Sigmoid colon (tissue), 7 donors: ENCODE measurements at places on chromosomes 4 and X. TPM values are rescaled to one million over a fixed set of nuclear protein-coding genes. Genes with fewer than 3 reads are reported as not detected.

SCOC gene
- 74.2 TPM for total RNA-seq

DNA sequence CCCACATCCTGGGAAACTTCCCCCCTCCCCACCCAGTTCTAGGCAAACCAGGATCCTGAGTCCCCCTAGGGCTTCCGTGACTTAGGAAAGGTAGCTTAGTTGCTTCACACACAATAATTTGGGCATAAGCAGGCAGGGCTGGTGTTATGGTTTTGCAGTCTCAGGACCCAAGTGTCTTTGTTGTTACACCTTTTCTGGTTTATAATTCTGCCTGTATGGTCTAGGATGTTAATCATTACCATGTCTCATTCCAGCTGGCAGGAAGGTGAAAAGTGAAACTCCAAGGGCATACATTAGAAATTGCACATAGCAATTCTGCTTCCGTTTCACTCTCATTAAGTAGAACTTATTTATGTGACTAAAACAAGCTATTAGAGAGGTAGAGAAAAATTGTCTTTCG lies 16.8 kb downstream of the UGT8 start:
- no peak for DNase-seq
- H3K27ac ChIP-seq = no peak overlapping the region
- H3K4me3 ChIP-seq = no peak overlapping the region
- H3K4me1 ChIP-seq = no peaks in the 10 kb centered on the region

GRCh38 chrX:53244610-53245009 lies 19.6 kb upstream of the KDM5C start:
- H3K36me3 ChIP-seq = no peaks in the 10 kb centered on the region
- H3K27ac ChIP-seq = no peak overlapping the region
- no peak for DNase-seq

GAB3 gene
- 5.5 TPM for total RNA-seq

DNA sequence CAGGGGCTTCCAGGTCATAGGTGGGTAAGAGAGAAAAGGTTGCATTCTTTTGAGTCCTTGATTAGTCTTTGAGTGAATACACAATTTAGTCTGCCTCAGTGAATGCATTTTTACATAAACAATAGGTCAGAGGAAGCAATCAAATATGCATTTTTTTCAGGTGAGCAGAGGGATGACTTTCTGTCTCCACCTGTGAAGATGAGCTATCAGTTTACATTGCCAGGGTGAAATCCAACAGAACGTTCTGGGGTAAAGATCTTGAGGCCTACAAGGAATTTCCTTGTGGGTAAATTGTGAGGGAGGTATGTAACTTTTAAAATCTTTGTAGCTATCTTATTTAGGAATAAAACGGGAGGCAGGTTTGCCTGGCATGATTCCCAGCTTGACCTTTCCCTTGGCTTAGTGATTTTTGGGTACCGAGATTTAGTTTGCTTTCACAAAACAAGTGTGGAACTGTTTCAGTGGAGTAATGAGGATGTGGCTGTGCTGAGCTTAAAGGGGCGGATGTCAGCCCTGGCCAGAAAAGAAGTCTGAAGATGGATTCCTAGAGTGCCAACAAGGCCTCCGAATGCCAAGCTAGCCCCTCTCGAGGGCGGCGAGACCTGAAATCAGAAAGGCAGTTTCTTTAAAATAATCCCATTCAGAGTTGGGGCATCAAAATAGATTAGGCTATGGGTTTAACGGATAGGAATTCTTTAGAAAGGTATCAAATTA lies 29.5 kb downstream of the TMEM131L start:
- no peaks in the 10 kb centered on the region for H3K27me3 ChIP-seq
- H3K4me3 ChIP-seq = no peak overlapping the region
- no peaks in the 10 kb centered on the region for H3K36me3 ChIP-seq
- no peak overlapping the region for H3K27ac ChIP-seq
